Stimulated activated CD8-positive, alpha-beta memory T cell treated with anti-CD3 and anti-CD28 coated beads, Interleukin-2, amount 100 ng/mL, for 1 hour (primary cell): ENCODE measurements at places on chromosomes 6 and 20.

- no peak for DNase-seq
These were observed 5.5 kb downstream of the MANBAL start for GRCh38 chr20:37295001-37295400.

DNA sequence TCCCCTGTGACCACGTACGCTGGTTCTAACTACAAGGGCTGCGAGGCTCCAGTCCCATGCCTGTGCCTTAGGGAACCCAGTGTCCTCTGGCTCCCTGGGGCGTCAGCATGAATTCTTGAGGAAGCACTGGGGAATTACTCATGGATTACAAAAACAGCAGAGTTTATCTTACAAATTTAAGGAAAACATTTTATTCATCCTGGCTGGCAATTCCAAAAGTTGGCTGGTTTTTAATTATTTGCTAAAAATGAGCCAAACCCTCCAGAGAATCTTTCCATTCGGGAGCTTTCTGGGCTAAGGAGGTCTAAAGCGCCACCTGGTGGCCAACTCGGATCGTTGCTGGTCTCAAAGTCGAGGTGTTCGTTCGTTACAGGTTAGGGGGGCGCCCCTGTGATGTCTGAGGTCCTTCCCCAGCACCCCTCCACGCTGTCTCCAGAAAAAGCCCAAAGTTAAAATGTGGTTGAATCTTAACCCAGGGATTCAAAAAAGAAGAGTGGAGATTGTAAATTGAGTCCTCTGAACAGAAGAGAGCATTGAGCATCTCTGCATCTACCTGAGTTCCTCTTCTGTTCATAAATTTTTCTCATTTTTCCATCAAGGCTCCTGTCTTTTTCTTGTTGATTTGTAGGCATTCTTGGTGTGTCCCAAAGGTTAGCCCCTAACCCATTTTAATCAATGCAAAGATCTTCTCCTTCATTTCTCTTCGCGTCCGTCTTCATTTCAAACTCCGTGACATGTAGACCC, 99.4 kb downstream of the BFSP1 start:
- DNase-seq: no peak

GRCh38 chr20:10842116-10842515, 168.3 kb upstream of the JAG1 start:
- DNase-seq: no peak

DNA sequence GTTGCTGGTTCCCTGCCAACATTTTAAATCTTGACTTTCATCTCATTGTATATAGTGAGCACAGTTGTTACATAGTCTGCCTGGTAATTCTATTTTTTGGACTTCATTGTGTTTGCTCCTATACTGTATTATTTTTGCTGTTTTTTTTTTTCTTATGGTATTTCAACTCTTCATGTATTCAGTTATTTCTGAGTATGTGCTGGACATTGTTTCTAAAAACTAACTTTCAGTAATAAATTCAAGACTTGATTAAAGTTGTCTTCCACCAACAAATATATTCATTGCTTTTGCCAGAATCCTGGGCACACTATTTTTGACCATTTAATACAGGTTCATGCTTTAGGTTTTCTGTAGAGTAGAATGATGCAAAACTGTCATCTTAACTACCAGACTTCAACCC, 698.3 kb downstream of the MAFB start:
- no peak for DNase-seq

- DNase-seq: no peak
These were observed 22.3 kb upstream of the ANKEF1 start for GRCh38 chr20:10012464-10012863.

DNA sequence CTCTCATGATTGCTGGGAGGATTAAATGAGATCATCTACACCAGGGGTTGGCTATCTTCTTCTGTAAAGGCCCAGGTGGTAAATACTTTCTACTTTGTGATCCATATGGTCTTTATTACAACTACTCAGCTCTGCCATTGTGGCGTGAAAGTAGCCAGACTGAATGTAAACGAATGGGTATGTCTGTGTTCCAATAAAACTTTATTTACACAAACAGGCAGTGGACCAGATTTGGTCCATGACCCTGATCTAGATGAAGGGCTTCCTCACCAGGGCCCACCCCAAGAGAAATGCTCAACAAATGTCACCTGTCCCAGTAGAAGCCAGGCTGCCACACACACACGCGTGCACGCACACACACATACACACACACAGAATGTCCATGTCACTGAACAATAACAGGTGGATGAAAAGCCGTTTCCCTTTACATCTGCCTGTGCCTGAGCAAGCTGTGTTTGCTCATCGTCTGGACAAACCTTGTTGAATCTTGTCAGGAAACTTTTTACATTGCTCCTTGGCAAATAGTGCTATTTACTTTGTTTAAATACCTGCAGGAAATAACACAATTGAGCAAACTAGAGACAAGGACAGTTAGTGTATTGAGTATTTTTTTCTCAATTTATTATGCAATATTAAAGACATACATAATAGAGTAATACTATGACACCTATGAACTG, 114.3 kb downstream of the EYA2 start:
- DNase-seq: no peak

- no peak for DNase-seq
These were observed 7.0 kb downstream of the HNF4A start for GRCh38 chr20:44362466-44362940.

GRCh38 chr6:15276036-15276985, 30.4 kb downstream of the JARID2 start:
- no peak for DNase-seq

- no peak for DNase-seq
These were observed 29.8 kb downstream of the DAAM2 start for GRCh38 chr6:39821742-39822532.

- no peak for DNase-seq
These were observed 98.2 kb downstream of the SMOC2 start for GRCh38 chr6:168538892-168539811.

DNA sequence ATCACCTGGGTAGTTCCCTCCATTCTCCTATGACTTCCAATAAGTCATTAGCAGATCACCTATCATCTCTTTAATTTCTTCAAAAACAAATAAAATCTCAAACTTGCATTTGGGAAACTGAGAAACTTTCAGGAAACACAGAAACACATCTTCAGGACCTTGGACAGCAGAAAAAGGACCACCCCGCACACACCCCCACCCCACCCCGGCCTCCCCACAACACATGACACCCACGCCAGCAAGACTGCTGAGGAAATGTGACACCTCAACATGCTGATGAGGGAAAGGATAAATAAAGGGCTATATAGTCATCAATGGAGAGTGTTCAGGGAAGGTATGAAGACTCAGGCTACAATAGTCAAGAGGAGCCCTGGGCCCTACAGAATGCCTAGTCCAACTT, 15.6 kb upstream of the TRIM39 start:
- no peak for DNase-seq

GRCh38 chr20:62368392-62368975, 1.4 kb upstream of the LAMA5 start:
- DNase-seq: no peak

DNA sequence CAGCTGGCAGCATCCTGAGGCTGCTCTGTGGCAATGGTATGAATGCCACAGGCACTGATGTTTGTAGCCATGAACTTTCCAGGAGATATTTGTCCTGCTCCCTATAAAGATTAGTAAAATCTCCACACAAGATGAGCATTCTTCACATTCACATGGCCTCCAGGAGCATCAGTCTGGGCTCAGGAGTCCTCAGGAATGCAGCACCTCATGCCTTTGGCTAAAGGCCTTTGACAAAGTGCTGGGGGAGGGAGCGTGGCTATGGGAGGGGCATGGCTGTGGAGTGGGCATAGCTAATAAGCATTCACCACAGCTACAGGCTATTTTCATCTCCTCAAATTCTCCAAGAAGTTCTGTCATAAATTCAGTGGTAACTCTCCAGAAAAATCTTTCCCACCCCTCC, 90.5 kb upstream of the LY86 start:
- no peak for DNase-seq

DNA sequence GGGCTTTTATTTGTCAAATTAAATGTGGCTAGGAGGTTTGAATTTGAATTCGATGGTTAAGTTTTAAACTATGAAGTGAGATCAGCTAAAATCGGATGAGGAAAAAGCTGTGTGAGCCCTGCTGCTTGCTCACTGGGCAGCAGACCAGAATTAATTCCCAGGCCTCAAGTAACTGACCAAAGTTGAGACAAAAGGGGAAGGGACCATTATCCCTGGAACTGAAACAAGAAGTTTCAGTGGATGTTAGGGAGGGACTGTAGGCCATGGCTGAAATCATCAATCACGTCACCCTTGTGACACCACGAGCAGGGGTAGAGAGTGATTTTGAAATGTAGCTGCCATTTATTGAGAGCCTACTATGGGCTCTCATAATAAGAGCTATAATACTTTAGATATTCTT, 7.0 kb upstream of the PRSS35 start:
- no peak for DNase-seq

DNA sequence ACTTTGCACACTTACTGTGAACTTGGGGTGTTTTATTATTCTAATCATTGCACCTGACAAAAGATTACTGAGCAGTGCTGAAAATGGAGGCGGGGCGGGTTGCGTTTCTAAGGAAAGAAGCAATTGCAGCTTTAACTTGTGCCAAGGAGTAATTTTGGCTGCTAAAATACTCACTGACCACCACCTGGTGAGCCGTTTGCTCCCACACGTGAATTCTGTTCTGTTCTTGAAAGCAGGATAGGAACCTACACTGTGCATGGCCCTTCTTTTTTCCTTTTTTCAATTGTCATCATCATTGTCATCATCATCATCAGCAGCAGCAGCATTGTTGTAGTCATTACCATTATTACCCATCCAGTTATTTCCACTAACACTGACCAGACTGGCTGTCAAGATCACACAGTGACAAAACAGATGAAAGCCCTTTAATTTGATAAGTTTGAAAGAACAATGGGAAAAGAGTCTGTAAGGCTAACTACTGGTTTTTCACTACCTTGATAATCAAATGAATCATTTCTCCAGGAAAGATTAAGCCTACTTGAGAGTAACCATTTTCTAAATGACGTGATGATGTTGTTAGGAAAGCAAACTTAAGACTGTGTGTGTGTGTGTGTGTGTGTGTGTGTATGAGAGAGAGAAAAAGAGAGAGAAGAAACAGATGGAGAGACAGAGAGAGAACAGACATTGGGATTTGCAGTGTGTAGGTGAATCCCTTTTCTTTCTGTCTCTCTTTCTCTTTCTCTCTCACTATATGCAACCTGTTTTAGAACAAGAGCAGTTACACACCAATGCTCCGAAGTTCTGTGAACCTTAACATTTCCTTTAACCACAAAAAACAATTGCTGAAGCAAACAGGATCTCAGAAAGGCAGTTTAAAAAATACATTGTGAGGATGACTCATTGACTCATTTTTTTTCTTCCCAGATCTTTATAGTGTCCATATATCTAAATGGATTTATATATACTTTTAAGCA, 3.8 kb downstream of the RIPOR2 start:
- DNase-seq: no peak

GRCh38 chr6:151716526-151716932, 91.0 kb upstream of the ESR1 start:
- DNase-seq: no peak
